ENCODE measurements at places on chromosomes 6 and 20. TPM values are rescaled to one million over a fixed set of nuclear protein-coding genes. Genes with fewer than 3 reads are reported as not detected.

The RHAG gene
- not detected for total RNA-seq

The RBM24 gene
- 1.9 TPM for total RNA-seq

The OR12D3 gene
- total RNA-seq, result not detected

The ADGB gene
- not detected for total RNA-seq

The BMP2 gene
- total RNA-seq, result 2.5 TPM

The RFX6 gene
- total RNA-seq, result not detected

The KIF3B gene
- 14.2 TPM for total RNA-seq

The RAD21L1 gene
- total RNA-seq, result not detected

The CPXM1 gene
- not detected for total RNA-seq

Measured in airway epithelial cell (primary cell).